Stimulated activated CD4-positive, alpha-beta T cell treated with anti-CD3 and anti-CD28 coated beads, Interleukin-4, amount 100 ng/mL, for 48 hours (primary cell): ENCODE measurements at places on chromosomes 11 and 22.
A peak's percentile ranks its signal among the peaks of the same experiment; 100 is the strongest.

GRCh38 chr11:71998649-71999310, at the start of gene IL18BP:
IL18BP (plus strand) TSS chr11:71998909; CDS start chr11:71999985, 1,076 bp downstream.
- no peak for DNase-seq

DNA sequence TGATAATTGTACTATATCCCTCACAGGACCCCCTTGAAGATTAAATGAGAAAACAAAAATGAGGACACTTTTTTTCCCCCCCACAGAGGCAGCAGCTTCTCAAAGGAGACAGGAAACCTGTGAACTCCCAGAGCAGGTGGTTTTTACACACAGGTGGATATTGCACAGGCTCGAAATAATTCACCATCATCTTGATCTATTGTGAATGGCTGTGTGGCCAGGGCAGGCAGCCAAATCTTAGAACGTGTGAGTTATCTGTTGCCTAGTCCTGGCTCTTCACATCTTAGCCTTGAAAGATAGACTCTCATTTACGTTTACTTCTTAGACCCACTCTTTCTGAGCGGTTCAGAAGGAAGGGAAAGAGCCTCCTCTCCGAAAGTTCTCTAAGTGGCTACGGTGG, 23.5 kb downstream of the PPFIBP2 start:
- DNase-seq: no peak

- DNase-seq: no peak
Measured at GRCh38 chr11:102580185-102580951, 44.8 kb downstream of the MMP20 start.

GRCh38 chr11:128765104-128765503, 71.2 kb downstream of the FLI1 start:
- no peak for DNase-seq

DNA sequence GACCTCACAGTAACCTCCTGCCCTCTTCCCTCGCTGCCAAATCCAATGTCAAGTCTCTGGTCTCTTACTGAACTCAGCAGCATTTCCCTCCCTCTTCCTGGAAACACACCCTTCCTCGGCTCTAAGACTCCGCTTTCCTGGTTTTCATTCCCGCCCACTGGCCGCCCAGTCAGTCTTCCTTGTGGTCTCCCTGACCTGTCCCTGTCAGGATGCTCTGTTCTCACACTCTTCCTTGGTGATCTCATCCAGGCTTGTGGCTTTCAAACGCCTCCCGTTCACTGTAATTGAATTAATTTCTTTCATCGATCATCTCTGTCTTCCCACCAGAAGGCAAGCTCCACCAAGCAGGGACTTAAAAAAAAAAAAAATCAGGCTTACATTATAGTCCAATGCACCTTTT, 33.5 kb downstream of the MYO18B start:
- DNase-seq: no peak

DNA sequence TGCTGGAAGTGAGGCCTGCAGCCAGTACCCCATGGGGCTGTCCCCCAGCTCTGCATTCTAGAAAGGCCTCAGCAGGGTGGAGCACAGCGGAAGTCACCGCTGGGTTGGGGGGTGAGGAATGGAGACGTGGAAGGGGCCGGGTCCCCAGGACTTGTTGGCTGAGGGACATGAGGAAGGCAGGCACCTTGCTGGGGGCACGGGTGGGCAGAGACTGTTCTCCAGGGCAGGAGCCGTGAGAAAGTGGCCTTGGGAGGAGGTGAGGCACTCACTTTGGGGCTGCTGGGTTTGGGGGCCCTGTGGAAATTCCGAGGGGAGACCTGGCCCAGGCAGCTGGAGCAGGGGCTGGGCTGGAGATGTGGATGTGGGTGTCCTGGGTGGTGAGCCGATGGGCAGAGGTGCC, 5.0 kb downstream of the TNNI2 start:
- no peak for DNase-seq

DNA sequence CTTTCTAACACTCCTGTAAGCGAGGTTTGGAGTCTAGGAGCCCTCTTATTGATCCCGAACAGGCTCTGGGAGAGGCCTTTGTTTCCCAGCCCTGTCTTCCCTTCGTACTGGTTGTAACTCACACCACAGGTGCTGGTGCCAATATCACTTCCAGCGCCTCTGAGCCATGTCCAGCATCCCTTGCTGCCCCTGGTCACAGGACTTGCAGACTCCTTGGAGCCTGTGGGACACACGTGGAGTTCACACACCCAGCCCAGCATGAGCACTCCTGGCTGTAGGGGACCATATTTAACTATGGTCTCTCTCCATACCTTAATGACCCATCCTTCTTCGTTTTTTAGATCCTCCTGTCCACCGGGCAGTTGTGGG, 2.2 kb downstream of the ZBTB16 start:
- no peak for DNase-seq

- no peak for DNase-seq
Measured at GRCh38 chr22:22155607-22156006, 89.0 kb upstream of the VPREB1 start.

- no peak for DNase-seq
Measured at GRCh38 chr22:26471522-26471921, 12.1 kb downstream of the HPS4 start.

DNA sequence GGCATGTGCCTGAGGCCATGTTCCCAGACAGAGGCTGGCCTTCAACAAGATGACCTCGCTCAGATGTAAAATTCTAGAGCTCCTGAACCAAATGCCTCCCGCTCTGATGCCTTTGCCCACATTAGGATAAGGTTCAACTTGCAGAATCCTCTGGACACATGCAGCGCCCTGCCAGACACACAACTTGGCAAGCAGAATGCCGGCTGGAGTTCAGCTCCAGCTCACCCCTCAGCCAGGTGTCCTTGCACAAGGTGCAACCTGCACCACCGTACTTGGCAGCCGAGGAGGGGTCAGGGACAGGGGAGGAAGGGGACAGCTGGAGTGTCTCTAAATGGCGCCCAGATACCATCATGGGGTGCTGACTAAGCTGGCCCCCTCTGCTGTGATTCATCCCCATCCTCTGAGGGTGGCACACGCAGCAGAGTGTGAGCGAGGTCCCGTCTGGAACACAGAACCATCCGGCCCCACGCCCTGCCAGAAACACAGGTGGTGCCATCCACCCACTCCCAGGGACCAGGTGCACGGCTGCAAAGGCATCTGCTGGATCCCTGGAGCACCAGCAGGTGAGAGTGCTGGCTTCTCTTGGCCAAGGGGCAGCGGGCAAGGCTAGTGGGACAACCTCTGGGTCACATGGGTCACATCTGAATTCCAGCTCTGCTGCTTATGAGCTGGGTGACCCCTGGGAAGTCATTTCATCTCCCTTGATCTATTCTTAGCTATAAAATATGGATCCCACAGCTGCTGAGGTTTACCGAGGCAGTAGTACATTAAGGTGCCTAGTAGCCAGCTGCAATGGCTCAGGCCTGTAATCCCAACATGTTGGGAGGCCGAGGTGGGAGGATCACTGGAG, 12.8 kb downstream of the ZMAT5 start:
- no peak for DNase-seq

DNA sequence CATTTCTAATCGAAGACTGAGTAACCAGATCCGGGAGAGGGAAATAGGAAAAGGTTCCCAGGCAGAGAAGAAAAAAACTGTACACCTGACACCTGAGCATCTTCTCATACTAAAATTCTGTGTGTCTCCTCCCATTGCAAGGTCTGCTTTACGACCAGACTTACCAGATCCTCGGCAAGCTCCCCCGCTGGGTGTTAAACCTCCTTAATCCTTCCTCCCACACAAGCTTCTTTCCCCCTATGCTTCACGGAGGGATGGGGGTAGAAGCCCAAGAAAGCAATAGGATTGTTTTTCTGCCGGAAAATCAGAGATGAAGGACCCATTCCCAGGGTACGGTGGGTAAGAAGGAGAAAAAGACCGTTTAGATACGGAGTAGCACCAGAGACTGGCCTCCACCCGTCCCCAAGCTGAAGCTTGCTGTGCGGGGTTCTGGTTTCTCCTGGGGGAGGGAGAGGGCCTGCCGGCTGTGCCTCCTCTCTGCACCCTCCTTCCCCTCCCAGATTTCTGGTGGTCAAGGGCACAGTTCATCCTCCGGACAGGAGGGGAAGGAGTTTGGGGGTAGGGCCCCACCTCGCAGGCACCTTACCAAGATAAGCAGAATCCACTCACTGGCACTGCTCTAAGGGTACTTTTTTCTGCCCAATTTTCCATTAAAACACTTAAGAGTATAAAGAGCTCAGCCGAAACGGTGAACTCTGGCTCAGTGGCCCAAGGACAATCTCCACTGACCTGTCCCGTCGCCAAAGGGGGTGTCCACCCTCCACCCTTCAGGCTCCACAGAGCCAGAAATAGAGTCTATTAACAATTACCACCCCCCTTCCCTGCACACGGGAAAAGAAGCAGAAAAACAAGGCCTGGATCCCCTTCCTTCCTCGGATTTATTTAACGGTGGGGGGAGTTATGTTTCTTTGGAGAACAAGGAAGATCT, 1.2 kb downstream of the TOB2 start:
- no peak for DNase-seq

DNA sequence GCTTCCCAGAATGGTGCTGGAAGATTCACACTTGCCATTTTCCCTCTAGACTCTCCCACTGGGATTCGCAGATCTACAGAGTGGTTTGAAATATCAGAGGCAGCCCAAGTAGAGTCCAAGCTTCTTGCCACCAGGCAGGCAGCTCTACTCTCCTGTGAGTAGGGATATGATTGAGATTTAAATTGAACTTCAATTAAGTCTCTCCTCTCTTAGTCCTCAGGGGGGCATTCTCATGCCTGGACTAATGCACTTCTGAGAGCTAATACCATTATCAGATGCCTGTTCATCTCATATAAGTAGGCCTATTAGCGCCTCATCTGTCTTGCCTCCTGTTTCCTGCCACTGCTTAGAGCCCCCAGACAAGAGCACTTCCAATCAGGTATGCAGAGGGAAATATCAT, 25.5 kb upstream of the AMPD3 start:
- DNase-seq: no peak

DNA sequence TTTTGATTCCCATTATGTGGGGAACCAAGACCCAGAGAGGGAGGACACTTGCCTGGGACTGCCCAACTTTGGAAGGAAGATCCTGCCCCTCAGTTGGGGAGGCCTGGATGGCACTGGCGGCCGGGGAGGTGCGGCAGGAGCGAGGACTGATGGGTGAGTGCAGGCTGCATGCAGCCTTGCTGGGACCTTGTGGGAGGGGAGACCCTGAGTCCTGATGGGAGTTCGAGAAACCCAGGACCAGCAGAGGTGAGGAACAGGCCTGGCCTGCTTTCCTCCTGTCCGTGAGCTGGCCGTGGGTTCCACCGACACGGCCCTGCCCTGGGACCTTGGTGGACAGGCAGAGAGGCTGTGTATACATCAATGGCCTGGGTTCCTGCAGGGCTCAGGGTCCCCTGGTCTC, 19.3 kb upstream of the SMIM38 start:
- no peak for DNase-seq

DNA sequence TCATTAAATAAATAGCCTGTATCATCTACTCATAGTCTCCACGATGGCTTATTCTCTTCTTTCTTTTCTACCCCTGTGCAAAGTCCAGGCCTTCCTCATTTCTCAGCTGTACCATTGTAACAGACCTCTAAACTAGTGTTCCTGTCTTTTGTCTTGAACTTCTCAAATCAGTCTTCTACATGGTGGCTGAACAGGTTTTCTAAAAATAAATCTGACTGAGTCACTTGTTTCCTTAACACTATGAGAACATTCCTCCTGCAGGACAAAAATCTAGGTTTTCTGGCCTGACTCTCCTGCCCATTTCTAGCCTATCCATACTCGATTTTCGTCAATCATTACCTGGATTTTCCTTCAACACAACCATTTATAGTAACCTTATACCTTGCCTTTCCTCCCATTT, 1080.8 kb upstream of the TENM4 start:
- DNase-seq: no peak

- DNase-seq: no peak
Measured at GRCh38 chr11:41320238-41320637, 139.2 kb downstream of the LRRC4C start.

GRCh38 chr11:65609229-65609628, 4.8 kb downstream of the MAP3K11 start:
- no peak for DNase-seq

- DNase-seq: no peak
Measured at GRCh38 chr11:28346209-28346608, 238.0 kb downstream of the METTL15 start.

DNA sequence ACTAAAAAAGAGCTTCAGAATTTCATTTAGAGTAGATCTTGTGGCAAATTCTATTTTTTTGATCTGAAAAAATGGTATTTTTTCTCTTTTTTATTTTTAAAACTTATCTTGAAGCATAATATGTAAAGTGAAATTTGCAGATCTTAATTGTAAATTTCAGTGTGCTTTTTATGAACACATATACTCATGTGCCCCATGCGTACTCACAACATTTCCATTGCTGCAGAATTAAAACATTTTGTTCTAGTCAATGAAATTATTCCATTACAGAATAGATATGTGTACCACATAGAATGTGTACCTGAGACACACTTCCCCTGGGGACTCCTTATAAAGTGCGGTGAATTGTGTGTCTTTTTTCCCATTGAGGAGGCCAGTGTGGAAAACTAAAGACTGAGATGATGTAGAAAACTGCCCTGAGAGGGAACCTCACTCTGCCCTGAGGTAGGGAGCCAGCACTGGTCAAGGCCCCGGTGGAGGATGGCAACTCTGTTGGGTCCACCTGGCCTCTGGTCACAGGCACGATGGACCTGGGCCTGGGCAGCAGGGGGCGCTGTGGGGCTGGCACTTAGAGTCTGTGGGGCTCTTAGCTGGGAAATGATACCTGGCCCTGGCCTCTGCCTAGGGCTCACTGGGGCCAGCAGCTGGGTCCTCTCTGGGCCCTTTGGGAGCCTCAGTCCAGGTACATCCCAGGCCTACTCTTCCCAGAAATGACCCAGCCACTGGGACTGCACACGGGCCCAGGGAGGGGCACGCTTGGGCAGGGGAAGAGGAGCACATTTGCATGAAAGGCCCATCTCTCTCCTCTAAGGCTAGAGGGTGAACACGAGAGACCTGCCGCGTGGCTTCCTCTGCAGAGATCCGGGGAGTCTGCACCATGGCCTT, 77.9 kb upstream of the TOP3B start:
- DNase-seq: peak; percentile 61

DNA sequence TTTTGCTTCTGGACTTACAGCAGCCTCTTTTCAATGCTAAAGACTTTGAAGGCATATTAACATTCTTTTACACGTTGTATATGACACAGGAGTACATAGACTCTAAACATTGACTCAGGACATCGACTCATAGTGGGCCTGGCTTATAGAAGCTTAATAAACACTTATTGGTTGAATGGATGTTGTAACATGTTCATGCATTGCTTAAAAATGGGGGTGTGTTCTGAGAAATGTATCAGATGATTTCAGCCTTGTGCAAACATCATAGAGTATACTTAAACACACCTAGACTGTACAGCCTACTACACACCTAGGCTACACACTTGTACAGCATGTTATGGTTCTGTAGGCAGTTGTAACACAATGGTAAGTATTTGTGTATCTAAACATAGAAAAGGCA, 17.9 kb downstream of the TTC17 start:
- DNase-seq: no peak

DNA sequence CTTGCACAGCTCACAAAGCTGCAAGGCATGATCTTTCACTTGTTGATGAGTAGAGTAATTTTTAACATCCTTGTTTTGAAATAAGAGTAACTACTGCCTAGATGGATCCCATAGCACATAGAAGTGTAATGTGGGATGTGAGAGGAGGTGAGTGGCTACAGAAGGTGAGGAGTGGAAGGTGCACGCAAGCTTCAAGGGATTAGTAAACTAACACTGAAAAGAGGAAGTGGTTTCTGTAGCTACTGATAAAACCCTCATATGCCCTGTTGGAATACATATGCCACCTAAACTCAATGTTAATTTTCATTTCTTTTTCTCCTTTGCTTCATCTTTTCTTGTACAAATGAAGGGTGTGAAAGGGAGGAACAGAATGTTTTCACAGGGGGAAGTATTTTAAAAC, 22.0 kb upstream of the CTSC start:
- DNase-seq: no peak
